Kidney capillary endothelial cell (primary cell): ENCODE measurements at places on chromosomes 5 and 9.

DNA sequence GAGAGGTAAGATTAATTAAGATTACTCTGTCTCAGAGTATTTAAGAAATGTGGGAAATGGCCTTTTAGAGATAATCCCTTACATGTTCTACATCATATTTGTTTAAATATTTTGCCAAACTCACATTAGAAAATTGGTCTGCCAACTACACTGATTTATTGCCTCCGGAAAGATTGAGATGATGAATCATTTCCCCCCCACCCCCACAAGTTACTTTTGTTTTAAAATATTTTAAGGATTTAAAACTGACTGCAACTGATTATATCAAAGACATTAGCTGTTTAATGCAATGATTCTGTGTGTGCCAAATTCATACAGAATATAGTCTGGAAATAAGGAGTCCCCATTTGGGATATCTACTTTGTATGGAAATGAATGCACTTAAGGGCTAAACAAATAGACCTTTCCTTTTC is 674.4 kb downstream of the PRR16 start:
- DNase-seq: peak; percentile 1

DNA sequence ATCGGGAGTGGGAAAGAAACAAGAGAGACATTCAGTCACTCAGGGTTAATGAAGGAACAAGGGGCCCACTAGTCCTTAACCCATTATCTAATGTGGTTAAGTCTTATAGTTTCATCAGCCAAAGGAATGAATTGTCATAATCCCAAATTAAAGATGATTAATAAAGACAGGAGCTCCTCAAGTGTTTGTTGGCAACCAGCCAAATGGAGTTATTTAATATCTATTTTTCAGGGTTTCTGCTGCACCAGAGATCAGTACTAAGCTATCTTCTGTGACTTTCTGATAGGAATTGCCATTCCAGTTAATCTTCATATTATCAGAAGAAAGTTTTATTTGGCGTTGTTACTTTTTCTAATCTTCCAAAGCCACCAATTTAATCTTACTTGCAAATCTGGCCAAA is 34.0 kb upstream of the FCHO2 start:
- no peak for DNase-seq

DNA sequence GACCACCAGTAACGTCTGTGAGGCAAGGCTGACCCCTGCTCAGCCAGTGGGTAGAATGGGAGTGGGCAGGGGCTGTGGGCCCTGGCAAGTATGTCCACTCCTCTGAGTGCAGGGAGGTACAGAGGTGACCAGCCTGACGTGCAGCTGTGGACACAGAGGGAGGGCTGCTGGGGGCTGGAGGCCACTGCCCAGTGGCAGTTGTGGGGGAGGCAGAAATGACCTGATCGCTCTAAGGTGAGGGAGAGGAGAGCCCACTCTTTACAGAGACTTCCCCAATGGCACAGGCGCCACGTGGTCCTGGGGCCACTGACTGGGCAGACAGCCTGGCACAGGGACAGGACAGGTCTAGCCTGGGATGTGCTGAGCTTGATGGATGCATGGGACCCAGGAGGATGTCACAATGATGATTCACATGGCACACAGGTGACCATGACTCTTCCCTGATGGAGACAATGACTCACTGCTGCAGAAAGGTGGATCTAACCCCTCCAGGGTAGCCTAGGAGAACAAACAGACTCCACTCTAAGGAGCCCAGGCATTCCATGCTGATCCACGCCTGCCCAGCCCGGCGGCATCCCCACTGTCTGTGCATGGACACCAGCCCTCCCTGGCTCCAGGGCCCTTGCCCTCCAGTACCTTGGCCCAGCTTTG is 7.7 kb downstream of the LPCAT1 start:
- no peak for DNase-seq

DNA sequence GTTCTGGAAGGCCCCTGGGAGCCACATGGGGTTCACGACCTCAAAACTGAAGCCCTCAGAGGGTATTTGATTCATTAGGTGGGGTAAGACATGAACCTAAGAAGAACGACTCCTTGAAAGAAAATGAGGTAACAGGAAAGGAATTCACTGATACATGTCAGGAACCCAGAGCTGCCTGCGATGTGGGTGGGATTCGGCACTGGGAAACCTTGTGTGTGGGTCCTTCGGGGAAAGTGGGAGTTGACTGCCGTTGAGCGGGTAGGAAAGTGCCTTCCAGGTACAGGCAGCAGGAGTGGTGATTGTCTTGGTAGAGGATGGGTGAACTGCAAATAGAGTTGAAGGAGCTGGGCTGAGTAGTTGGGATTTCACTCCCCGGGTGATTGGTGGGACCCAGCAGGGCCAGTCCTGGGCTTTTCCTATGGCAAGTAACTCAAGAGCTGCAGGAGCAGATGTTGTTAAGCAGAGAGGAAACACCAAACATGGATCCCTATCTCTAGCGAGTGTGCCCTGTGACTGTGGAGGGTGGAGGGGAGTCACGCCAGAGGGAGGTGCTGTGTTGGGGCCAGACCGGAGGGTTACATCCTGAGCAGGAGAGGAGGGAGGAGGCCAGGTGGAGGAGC is 30.8 kb downstream of the ANKRD33B start:
- no peak for DNase-seq

DNA sequence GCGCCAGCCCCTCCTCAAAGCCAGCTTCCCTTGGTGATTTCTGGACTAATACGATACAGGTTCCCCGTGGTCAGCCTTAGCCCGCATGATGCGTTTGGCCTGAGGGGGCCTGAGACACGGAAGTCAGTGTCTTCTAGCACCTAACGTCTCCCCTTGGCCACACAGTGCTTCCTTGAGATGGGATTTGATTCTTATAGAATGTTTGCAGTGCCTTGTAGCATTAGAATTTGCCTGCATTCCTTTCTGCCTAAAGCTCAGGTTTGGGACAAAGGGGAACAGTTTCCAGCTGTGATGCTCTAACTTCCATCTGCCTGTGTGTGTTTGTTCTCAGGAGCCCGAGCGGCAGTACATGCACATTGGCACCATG is 34.4 kb downstream of the CFAP90 start:
- no peak for DNase-seq

- no peak for DNase-seq
These were observed 227.4 kb downstream of the ESM1 start for GRCh38 chr5:54758038-54758437.

- DNase-seq: no peak
These were observed 16.3 kb upstream of the MAML1 start for GRCh38 chr5:179716286-179716685.

DNA sequence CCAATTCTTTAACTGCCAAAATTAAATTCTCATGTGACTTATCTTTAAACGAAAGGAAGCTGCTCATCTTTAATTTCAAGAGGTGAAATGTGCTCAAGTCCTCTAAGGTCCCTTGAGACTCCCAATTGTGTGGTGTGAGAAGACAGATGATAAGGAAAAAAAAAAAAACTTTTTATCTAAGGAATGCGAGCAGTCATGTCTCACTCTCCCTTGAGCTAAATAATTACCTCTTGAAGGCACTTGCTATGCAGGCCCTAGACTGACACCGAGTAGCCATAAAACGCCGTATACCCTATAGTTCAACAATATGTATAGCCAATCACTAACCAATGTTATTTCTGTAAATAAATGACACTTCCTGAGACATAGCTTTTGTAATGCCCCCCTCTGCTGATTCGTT is 1.5 kb upstream of the DTWD2 start:
- no peak for DNase-seq

DNA sequence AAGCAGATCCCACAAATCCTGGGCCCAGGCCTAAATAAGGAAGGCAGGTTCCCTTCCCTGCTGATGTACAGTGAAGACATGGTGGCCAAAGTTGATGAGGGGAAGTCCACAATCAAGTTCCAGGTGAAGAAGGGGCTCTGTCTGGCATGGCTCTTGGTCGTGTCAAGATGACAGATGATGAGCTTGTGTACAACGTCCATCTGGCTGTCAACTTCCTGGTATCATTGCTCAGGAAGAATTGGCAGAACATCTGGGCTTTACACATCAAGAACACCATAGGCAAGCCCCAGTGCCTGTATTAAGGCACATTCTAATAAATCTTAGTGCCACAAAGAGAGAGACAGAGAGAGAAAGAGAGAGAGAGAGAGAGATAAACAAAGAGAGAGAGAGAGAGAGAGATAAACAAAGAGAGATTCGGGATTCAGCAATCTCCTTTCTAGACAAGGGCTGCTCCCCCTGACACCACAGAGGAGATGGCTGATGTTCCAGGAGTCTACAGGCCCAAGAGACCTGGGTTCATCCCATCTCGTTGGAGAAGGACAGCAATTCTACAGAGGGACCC is 45.5 kb upstream of the HSPA9 start:
- no peak for DNase-seq

GRCh38 chr9:114722081-114722621 is 40.2 kb upstream of the TEX48 start:
- DNase-seq: no peak

- DNase-seq: no peak
These were observed 43.2 kb upstream of the ORM1 start for GRCh38 chr9:114279693-114280092.

- no peak for DNase-seq
These were observed 128.1 kb upstream of the NR5A1 start for GRCh38 chr9:124635285-124635684.

- no peak for DNase-seq
These were observed 57.5 kb upstream of the RXRA start for GRCh38 chr9:134268747-134269146.

- DNase-seq: no peak
These were observed 95.1 kb downstream of the TTC39B start for GRCh38 chr9:15211815-15212495.

GRCh38 chr5:31470608-31471007 is 61.3 kb downstream of the DROSHA start:
- DNase-seq: peak; percentile 20

- DNase-seq: no peak
These were observed 2228.7 kb upstream of the WWC1 start for GRCh38 chr5:166062719-166063118.

DNA sequence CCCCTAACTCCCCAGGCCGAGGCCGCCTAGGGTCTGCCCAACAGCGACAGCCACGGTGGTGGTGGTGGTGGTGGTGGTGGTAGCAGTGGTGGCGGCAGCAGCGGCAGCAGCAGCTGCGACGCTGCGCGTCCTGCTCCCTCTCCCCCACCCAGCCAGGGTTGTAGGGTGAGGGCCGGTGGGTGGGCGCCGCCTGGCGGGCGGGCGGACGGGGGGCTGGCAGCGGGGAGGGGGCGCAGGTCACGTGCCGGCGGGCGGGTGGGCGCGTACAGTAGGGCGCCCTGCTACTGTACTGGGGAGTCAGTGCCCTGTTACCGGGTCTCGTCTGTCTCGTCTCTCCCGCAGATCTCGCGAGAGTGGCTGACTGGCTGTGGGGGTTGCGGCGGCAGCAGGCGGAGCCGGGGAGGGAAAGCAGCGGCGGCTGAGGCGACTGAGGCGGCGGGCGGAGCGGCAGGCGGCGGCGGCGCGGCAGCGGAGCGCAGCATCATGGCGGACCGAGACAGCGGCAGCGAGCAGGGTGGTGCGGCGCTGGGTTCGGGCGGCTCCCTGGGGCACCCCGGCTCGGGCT is at the start of gene PURA:
Gene PURA, plus strand, starts transcription at position 411 of the 565 bp plus-strand sequence. Its CDS starts 73 bp downstream, at position 484.
- peak; percentile 89 for DNase-seq

GRCh38 chr9:108434036-108434435 is 421.8 kb downstream of the ACTL7B start:
- no peak for DNase-seq

DNA sequence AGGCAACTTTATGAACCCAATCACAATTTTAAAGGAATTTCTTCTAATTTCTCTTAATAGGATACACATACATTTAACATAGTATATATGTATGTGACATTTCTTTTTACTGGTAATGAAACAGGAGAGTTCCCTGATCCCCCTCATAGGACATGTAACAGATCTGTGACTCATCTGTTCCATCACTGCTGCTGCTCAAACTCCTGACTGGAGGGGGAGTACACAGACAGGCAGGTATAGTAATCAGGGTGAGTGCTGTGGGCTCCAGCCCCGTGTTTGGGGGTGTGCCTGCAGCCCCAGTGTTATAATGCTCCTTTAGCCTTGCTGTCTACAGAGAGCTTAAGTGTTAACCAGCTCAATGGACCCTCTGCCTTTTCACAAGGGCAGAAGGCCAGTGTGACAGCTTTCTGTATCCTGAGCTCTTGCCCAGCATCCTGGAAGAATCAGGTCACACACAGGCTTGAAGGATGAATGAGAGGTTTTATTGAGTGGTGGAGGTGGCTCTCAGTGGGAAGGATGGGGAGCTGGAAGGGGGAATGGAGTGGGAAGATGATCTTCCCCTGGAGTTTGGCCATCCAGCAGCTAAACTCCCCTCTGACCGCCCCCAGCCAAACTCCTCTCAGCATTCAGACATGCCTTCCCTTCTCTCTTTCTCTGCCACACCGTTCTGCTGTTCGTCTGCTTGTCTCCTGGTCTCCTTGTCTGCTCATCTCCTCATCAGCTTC is 161.3 kb downstream of the ZNF608 start:
- no peak for DNase-seq

DNA sequence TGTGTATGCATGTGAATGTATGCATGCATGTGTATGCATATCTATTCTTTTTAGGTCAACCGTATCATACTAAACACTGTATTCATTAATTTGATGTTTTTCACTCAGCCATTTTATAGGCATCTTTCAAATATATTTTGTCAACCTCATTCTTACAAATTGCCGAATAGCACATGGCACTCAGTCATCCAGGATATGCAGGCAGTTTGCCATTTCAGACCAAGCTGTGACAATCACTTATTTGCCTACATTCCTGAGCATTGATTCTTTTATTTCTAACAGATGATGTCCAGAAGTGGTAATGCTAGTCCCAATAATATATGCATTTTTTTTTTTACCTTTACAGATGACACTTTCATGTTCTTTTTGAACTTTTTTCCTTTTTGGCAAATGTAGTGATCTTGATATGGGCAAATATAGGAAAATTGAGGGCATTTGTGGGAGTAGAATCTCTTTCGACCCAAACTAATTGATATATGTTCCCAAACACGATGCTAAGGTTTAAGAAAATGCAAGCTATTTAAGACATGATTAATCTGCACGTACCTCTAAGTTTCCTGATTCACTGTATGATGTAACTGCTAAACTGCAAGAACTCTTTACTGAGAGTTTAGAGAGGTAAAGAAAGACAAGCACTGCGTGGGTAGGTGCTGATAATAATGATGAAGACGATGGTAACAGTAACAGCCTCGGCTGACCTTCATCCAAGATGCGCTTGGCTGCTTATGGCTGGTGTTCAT is 153.9 kb upstream of the DAP start:
- DNase-seq: no peak

GRCh38 chr9:133525677-133526076 is 918 bp upstream of the MYMK start:
- DNase-seq: no peak

DNA sequence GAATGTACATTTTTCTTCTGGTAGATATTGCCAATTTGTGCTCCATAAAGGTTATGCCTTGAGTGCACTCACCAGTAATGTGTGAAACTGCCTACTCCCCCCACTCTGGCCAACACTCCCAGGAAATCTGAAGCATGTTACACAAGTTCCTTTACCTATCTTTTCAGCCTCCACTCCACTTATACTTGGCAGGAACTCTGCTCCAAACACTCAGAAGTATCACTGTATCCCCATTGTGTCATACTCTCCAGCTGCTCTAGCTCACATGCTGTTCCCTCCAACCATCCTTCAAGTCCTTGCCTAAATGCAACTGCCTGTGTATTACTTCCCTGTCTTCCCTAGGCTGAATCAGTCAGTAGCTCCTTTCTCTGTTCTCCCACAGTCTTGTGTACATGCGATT is 28.3 kb downstream of the POU4F3 start:
- no peak for DNase-seq
